PC-9 (cell line): ENCODE measurements at places on chromosomes 16 and 17.
A peak's percentile ranks its signal among the peaks of the same experiment; 100 is the strongest.

- DNase-seq: no peak
Measured at GRCh38 chr16:64693946-64694345, 427.9 kb downstream of the CDH11 start.

GRCh38 chr17:55962951-55963401 lies 190.3 kb upstream of the ANKFN1 start:
- DNase-seq: no peak

- DNase-seq: no peak
Measured at GRCh38 chr16:9665851-9666271, 516.4 kb downstream of the GRIN2A start.

- no peak for DNase-seq
Measured at GRCh38 chr17:75406222-75406615, 741 bp upstream of the GRB2 start.

DNA sequence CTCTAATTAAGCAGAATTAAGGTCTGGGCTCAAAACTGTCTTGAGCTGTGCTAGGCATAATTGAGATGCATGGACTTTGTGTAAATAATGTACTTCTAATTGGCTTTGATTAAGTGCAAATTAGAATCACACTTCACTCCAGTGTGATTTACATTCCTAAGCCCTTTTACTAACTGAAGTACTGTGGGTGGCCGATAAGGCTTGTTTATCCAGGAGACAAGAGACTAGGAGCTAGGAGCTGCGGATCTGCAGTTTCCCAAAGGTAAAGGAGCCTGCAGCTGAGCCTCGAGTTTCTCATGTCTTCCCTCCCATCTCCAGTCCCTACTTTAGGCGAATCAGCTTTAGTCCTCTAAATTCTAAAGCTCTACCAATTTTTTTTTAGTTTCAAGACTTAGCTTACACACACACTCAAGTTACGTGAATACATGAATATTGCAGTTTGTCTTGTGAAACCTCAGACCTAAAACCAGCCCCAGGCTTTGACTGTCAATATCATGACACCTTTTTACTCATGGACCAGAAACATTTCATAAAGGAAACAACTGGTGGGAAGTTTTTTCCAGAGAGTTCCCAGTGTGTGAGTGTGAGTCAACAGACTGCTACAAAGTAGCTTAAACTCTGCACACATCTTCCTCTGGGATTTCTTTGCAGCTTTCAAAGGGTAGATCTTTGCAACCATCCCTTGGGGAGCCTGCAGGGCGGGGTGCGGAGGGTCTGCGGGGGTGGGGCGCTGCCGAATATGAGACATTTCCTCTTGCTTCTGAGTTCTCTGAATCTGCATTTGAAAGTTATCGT lies 113.9 kb upstream of the TBX2 start:
- no peak for DNase-seq

GRCh38 chr16:46757339-46758050 lies 9.4 kb upstream of the MYLK3 start:
- DNase-seq: no peak

DNA sequence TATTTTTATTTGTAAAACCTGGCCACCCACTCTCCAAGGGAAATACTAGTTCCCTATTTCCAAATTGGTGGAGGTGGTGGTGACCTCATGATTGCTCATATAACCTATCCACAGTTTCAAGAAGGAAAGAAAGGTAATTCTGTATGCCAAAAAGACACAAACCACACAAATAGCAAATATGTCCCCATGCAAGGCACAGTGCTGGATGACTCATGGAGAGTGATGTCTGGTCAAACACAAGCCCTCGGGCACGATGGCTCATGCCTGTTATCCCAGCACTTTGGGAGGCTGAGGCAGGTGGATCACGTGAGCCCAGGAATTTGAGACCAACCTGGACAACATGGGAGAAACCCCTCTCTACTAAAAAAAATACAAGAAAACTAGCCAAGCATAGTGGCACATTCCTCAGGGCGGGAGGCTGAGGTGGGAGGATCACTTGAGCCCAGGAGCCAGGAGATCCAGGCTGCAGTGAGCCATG lies 64.2 kb downstream of the GNA13 start:
- DNase-seq: peak; percentile 95

- no peak for DNase-seq
Measured at GRCh38 chr16:6300523-6300922, 1032.1 kb upstream of the RBFOX1 start.

DNA sequence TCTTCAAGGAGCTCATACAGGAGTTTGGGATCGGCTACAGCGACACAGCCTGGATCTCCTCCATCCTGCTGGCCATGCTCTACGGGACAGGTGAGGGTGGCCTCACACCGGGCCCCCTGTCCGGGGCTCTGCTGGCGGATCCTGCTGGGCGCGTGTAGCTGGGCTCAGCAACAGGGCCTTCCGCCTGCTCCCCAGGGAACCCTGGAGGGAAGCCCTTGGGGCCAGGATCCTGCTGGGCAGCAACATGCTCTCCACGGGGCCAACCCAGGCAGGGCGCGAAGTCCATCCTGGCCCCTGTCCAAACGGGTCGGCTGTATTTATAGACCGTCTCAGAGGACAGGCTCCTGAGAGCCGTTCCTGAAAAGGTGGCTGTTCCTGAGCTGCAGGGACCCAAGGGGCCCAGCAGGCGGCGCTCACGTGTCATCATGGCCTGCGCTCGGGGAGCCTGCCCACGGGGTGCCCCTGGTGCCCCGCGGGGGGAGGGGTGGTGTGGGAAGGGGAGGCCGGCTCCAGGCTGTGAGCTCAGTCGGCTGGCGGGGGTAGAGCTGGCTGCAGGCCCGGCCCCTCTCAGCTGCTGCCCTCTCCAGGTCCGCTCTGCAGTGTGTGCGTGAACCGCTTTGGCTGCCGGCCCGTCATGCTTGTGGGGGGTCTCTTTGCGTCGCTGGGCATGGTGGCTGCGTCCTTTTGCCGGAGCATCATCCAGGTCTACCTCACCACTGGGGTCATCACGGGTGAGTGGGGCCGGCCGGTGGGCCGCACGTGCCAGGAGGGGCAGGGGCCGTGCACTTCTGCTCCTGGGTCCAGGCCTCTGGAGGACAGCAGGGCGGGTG lies 7.5 kb downstream of the SLC16A3 start:
- no peak for DNase-seq

DNA sequence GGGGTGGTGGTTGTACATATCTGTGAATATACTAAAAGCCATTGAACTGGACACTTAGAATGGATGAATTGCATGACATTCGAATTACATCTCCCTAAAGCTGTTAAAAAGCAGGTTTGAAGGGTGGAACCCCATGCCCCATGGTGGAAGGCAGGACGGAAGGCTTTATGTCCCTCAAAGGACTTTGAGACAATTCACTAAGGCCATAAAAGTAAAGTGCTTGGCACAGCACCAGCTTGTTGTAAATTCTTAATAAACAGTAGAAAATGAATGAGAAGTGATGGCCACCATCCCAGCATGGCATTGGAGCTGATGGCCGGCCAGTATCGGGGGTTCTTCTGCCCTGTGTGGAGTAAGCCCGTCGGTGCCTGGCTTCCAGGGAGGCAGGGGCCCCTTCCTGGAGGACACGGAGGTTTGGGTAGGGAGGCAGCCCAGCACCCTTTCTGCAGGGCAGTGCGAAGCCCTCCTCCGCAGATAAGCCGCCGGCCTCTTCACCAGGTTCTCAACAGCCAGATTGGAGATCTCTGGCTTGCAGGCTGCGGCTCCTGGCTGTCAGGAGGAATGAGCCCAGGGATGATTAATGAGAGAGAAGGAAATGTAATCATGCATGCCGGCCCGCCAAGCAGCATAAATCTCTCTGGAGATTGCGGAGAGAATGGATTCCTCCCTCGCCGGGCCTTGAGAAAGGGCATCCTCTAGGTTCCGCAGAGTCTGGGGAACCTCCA lies 346.9 kb downstream of the FOXL1 start:
- no peak for DNase-seq

GRCh38 chr16:87227296-87227951 lies 89.8 kb downstream of the C16orf95 start:
- DNase-seq: no peak
